ENCODE measurements at places on chromosomes 5 and 9.

GRCh38 chr9:123637606-123637944 is 281.6 kb downstream of the CRB2 start:
- DNase-seq = no peak

DNA sequence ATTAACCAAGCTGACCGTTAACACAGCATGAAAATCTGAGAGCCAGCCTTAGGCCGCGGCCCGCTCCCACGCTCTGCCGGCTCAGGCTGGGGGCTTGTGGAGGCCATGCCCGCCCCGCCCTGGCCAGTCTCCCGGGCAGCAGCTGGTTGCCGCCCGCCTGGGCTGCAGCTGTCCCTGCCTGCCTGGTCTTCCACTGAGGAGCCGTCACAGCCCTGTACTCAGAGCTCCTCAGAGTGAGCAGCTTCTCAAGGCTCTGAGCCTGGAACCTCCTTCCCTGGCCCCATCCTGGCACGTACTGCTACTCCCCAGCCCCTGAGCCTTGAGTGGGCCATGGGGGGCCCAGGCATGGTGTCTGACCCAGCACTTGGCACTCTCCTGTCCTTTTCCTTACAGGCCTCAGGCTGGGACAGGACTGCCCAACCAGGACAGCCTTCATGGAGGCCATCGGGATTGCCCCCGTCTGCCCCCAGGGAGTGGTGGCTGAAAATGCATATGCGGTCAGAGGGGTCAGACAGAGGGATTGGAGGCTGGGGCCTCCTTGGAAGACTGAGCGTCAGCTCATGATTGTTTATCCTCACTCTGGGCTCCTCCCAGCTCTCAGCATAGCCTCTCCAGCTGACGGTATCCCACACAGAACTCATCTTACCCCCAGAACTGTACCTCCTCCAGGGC is 11.9 kb downstream of the FGFR4 start:
- DNase-seq = no peak

GRCh38 chr9:90943341-90943740 is 141.7 kb downstream of the SYK start:
- no peak for DNase-seq

GRCh38 chr5:116423141-116423540 is 151.5 kb downstream of the SEMA6A start:
- DNase-seq = no peak

GRCh38 chr9:15371448-15371845 is 51.2 kb upstream of the SNAPC3 start:
- DNase-seq = no peak

- no peak for DNase-seq
Measured at GRCh38 chr5:178068293-178068692, 45.0 kb upstream of the N4BP3 start.

- DNase-seq = no peak
Measured at GRCh38 chr9:19998823-19999455, 210.1 kb upstream of the SLC24A2 start.
